ENCODE measurements at places on chromosomes 1 and 21.

GRCh38 chr1:227308367-227309336, 9.6 kb downstream of the CDC42BPA start:
- no peak for DNase-seq

DNA sequence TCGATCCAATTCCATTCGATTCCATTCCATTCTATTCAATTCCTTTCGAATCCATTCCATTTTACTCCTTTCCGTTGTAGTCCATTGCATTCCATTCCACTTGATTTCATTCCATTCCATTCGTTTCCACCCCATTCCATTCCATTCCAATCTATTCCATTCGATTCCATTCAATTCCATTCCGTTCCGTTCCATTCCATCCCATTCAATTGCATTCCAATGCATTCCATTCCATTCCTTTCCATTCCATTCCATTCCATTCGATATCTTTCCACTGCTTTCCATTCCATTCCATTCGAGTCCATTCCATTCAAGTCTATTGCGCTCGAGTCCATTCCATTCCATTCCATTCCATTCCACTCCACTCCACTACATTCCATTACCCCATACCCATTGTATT, 2568.7 kb upstream of the TPTE start:
- no peak for DNase-seq

DNA sequence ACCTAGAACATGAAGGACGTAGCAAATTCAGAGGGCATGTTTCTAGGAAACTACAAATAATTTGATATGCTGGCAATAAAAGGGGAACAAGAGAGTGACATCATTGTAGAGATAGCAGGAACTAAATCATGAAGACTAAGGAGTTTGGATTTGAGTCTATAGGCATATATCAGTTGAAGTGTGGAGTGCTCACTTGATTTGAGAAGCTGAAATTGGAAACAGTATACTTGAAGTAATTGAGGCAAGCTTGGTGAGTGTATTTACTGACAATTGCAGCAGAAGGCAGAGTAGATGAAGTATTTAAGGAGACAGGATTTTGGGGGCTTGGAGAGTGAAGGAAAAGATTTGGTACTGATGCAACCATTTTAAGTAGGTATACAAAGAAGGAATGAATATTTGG, 6.4 kb upstream of the TMCO2 start:
- DNase-seq = no peak

- DNase-seq = no peak
Measured at GRCh38 chr1:232012773-232013386, 386.3 kb downstream of the DISC1 start.

DNA sequence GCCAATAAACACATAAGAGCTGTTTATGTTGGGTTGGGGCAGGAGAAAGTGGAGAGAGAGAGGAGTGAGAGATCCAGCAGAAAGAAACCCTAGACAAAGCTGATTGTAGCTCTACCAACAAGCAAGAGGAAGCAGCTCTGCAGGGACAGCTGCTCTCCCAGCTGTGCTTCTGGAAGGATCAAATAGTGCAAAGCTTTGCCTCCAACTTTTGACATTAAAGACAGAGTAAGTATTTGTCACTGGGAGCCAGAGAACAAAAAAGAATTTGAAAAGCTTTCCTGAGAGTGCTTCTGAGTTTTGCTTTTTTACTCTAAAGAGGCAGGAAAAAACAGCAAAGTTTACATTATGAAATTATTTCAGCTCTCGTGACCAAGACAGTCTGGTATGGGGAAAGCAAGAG, 28.5 kb upstream of the C1orf198 start:
- no peak for DNase-seq

GRCh38 chr1:81799939-81800694, 617 bp upstream of the ADGRL2 start:
- peak; percentile 84 for DNase-seq

GRCh38 chr1:204958317-204959307, 84.4 kb upstream of the CNTN2 start:
- no peak for DNase-seq

- DNase-seq = no peak
Measured at GRCh38 chr1:47751996-47752451, 245.2 kb downstream of the TRABD2B start.

GRCh38 chr1:172134087-172134731, 286.3 kb upstream of the C1orf105 start:
- DNase-seq = no peak

- no peak for DNase-seq
Measured at GRCh38 chr1:50949286-50949982, 10.6 kb downstream of the FAF1 start.

GRCh38 chr1:176167210-176167609, 39.9 kb downstream of the COP1 start:
- no peak for DNase-seq

GRCh38 chr1:51558375-51558924, 39.4 kb upstream of the EPS15 start:
- DNase-seq = no peak

DNA sequence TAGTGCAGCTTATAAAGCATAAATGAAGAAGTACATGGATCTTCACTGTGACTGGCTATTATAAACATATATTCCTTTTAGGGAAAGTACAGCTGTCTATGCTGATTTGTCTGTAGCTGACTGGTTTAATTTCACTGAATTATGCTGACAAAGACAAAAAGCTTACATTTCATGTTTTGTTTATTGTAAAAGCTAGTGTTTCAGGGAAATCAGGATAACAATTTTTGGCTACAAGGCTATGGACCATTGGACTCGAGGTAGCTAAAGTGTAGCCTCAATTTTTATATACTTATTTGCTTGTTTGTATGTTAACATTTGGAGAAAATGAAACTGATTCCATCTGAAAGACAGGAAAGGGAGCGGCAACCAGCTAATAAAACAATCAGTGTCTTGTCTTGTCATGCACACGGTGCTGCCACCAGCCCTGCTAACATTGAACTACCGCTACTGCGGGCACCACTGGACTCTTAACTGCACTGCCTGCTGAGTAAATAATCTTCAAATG, 480.2 kb downstream of the COL11A1 start:
- DNase-seq = no peak

DNA sequence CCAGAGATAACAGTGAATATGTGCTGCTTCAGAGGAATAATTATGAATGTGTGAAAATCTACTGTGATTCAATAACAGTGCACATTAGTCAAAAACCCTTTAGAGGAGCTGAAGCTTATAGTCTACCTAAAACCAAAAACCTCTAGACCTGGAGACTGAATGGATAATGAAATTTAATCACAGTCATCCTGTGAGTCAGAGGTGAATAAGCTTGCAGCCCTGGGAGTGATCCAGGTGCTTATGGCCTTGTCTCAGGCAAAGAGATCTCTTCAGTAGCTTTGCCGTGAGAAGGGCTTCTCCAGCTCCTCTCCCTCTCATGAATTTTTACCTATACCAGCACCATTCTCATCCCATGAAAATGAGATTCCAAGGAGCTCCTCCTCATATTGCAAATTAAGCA, 81.3 kb upstream of the RGS4 start:
- DNase-seq = no peak

GRCh38 chr1:206699000-206699586, 14.4 kb downstream of the MAPKAPK2 start:
- no peak for DNase-seq

- no peak for DNase-seq
Measured at GRCh38 chr1:155104605-155105534, 22.8 kb upstream of the EFNA1 start.

DNA sequence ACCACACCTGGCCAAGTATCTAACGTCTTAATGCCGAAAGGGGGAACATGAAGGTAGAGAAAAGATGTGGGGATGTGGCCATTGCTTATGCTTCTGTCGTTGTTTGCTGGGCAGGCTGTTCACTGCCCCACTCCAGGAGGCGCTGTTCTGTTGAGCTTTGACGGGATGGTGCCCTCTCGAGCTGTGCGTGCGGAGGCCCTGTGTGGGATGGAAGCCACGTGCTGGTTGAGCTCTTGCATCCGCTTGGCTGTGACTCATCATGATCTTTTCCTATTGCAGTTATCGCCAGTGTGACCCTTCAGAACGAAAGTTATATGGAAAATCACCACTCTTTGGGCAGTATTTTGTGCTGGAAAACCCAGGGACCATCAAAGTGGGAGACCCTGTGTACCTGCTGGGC, 26.3 kb downstream of the MTARC1 start:
- DNase-seq = no peak

- DNase-seq = no peak
Measured at GRCh38 chr1:155007251-155007828, 4.7 kb downstream of the ZBTB7B start.

DNA sequence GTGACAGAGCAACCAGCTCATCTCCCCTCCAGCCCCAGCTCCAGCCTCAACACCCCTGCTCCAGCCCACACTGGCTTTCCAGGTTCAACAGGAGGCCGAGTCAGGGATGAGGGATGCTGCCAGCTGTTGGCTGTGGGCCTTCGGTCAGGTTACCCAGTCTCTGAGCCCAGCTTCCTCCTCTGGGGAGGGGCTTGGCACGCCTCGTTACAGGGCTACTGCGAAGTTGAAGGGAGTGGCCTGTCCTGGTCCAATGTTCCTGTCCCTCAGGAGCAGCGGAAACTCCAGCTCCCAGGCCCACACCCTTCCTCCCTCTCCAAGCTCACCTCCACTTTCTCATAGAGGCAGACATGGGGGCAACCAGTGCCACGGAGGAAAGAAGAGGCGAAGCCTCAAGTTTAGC, 15.1 kb upstream of the TAS1R2 start:
- DNase-seq = no peak

GRCh38 chr1:36553591-36554322, 71.0 kb upstream of the CSF3R start:
- peak; percentile 88 for DNase-seq

DNA sequence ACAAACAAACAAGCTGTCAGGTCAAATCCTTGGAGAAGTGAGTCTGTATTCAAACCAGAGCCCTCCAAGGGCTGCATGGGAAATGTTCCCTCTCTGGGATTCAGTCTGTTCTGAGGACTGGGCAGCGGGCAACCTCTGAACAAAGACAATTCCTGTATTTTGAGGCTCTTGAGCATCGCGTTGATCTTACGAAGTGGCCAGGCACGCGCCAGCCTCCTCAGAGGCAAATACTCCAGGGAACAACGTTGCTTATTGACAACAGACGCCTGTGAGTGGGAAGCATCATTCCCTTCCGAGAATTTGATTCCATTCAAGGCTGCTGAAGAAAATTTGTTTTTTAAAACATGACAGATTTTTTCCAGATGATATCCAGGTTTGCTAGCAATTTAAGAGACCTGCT, 20.0 kb upstream of the TACSTD2 start:
- no peak for DNase-seq

DNA sequence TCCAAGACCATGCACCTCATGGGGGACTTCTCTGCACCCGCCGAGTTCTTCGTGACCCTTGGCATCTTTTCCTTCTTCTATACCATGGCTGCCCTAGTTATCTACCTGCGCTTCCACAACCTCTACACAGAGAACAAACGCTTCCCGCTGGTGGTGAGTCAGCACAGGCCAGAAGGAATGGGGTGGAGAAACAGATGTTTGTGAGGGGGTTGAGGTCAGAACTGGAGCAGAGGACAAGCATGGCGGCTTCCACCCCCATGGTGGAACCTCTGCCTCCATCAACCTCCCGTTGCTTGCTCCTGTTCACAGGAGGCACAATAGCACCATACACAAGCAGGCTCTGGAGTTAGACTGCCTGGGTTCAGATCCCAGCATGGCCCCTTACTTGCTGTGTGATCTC, 6.9 kb upstream of the ATXN7L2 start:
- peak; percentile 12 for DNase-seq

- no peak for DNase-seq
Measured at GRCh38 chr1:15305468-15305770, 58.4 kb downstream of the FHAD1 start.

DNA sequence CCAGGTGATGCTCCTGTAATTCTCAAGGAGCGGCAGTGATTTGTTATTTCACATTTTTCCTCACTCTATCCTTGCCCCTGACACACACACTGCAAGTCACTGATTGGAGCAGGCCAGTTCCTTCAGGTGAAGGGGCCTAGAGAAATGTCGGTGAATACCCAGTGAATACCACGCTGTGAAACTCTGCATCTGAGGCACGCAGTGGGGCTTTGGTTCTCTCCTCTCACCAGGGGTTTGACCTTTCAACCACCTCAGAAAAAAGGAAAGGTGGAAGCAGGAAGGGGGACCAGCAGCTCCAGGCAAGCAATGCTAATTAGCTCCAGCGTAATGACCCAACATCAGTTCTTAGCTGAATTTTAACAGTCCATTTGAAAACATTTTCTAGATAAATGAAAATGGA, 532 bp upstream of the FAM177B start:
- DNase-seq = peak; percentile 48

DNA sequence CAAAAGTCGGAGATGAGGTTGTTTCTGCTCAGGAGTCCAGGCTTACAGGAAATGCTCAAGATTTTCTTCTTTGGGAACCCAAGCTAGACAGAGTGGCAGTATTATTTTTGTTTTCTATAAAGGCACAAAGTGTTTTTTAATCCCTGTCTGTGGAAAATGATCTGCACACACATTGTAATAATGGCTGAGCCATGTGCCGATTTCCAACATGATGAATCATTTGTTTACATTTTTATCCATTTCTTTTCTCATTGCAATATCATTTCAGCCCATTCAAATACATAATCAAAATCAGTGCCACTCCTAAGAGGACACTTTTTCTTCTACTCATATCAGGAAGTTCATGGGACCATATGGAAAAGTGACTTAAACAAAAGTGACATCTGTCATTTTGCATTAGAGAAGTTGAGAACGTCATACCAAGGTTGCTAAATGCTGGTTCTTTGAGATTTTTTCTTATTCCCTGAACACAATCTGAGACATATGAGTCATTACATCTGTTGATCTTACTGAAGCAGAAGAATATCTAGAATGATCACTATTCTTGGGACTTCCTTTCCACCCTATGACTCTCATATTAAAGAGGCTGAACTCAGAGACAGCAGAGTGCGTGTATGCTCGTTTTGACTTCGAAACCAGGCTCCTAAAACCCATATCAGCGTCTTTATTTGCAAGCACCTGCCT, 44.9 kb downstream of the ACTA1 start:
- no peak for DNase-seq

DNA sequence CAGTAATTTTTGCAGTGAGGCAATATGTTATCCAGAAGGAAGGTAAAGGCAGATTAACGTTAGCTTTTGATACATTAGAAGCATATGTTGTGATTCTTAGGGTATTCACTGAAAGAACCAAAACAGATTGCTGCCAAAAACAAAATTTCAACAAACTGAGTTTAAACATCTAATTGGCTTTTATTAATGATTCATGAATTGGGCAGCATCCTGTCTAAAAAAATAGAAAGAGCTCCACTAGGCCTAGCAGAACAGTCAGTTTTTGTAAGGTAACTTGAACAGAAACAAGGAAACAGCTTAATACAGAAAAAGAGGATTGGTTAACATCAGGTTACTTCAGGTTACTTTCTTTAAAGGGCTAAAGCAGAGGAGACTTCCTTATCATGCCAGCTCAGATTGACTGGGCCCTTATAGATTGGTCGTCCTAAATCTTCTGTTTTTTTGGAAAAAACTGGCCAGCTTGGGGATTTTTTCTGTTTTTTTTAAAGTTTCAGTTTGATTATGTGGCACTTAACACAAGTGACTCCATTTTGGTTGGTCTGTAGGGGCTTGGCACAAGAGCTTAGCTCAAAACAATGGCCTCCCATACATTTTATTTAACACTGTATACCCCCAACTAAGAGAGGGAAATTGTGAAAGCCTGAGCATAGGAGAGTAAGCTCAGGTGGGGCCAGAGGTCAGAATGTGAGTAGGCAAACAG, 36.8 kb upstream of the GALNT2 start:
- no peak for DNase-seq

Measured in ecto neural progenitor cell (in vitro differentiated cells).